Endothelial cell (in vitro differentiated cells): ENCODE measurements at places on chromosomes 1 and 21. TPM values are rescaled to one million over a fixed set of nuclear protein-coding genes. Genes with fewer than 3 reads are reported as not detected.
A peak's percentile ranks its signal among the peaks of the same experiment; 100 is the strongest.

DNA sequence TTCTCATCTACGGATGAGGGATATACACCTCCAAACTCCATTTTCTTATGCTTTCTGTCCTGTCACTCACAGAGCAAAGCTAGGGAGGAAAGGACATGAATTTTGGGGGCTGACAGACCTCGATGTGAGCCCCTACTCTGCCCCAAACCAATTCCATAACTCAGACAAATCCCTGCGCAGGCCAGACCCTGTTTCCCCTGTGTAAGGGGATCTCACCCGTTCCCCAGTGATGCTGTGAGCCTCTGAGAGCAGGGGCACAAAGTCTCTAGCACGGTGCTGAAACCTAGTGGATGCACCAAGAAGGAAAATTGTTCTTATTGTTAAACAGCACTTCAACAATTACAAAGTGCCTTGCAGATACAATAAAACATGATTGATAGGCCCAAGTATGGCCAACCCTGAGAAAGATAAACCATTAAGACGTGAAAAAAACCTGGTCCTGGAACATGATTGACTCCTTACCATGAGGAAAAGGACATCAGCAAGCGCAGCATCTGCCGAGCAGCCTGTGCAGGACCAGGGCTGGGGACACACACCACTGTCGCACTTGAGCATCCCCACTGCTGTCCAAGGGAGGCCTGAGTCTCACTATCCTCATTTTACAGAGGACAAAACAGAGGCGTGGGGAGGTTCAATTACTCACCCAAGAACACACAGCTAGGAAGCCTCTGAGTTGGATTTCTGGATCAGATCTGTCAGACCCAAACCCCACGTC, 137.8 kb downstream of the GLIS1 start:
- H3K27me3 ChIP-seq: peaks cover 5% of the 10 kb centered on the region
- no peak overlapping the region for H3K27ac ChIP-seq
- H3K4me3 ChIP-seq: no peak overlapping the region

GRCh38 chr1:191865479-191865878, 292.8 kb upstream of the RGS18 start:
- no peak overlapping the region for H3K27ac ChIP-seq
- no peak for DNase-seq
- H3K27me3 ChIP-seq: peaks cover 1% of the 10 kb centered on the region
- H3K36me3 ChIP-seq: no peaks in the 10 kb centered on the region
- no peak overlapping the region for H3K4me3 ChIP-seq
- H3K4me1 ChIP-seq: peaks cover 3% of the 10 kb centered on the region

DNA sequence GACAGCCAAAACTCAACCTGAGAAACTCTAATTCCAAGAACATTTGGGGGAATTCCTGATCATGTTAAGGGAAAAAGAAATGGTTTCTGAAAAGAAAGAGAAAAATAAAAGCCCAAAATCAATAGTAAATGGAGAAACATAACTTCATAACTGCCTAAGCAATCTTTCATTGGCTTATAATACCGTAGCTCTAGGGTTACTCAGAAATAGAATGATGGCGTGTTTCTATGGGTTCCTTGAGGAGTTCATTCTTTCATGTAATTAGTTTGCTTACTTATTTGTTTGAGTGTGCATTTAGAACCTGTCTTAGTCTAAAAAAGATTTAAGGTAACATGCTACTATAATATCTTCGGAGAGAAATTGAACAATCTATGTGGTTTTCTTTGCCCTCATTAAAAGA, 37.5 kb upstream of the FBXO28 start:
- H3K36me3 ChIP-seq: no peaks in the 10 kb centered on the region
- DNase-seq: no peak
- no peak overlapping the region for H3K27ac ChIP-seq
- H3K4me1 ChIP-seq: peaks cover 7% of the 10 kb centered on the region

DNA sequence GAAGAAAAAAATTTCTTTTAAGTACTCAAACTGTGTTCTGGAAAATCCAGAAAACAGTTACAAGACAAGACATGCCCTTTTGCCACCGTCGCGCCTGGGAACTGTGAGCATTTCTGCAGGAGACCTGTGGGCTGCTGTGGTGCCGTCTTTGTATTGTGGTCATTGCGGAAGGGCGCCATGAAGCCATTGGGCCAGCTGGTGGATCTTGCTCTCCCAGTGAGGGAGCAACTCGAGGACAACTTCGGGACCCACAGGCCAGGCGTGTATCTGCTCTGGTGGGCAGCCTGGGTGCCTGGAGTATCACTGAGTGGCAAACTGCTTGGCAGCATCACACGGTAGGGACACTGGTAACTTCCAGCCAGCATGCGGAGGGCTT, 3.8 kb upstream of the THEMIS2 start:
- peaks cover 15% of the 10 kb centered on the region for H3K4me1 ChIP-seq
- H3K36me3 ChIP-seq: no peaks in the 10 kb centered on the region
- H3K4me3 ChIP-seq: no peak overlapping the region
- no peaks in the 10 kb centered on the region for H3K27me3 ChIP-seq

The CASQ2 gene
- total RNA-seq: not detected

DNA sequence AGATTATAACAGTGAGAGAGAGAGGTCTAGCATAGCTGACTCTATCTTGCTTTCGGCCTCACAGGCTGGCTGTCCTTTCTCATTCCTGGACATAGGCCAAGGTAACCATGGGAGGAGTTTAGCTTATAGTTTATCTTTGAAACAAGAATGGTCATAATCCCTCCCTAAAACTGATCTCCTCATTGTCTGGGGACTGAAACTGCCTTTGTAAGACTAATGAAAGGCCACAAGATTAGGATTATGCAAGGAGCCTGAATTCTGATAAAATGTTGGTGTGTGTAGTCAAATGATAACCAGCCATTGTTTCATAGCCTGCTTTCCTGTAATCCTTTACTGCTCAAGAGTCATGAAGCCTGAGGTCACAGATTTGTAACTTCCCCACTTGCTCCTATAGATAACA, 131.9 kb upstream of the LYPLAL1 start:
- H3K4me1 ChIP-seq: peaks cover 2% of the 10 kb centered on the region
- H3K27me3 ChIP-seq: peaks cover 2% of the 10 kb centered on the region

GRCh38 chr1:38027201-38028104, 14.9 kb downstream of the UTP11 start:
- peak overlapping the region; percentile 81 for H3K27ac ChIP-seq
- peaks cover 33% of the 10 kb centered on the region for H3K36me3 ChIP-seq
- no peak for DNase-seq
- H3K4me3 ChIP-seq: peak overlapping the region; percentile 51
- H3K4me1 ChIP-seq: peaks cover 58% of the 10 kb centered on the region

DNA sequence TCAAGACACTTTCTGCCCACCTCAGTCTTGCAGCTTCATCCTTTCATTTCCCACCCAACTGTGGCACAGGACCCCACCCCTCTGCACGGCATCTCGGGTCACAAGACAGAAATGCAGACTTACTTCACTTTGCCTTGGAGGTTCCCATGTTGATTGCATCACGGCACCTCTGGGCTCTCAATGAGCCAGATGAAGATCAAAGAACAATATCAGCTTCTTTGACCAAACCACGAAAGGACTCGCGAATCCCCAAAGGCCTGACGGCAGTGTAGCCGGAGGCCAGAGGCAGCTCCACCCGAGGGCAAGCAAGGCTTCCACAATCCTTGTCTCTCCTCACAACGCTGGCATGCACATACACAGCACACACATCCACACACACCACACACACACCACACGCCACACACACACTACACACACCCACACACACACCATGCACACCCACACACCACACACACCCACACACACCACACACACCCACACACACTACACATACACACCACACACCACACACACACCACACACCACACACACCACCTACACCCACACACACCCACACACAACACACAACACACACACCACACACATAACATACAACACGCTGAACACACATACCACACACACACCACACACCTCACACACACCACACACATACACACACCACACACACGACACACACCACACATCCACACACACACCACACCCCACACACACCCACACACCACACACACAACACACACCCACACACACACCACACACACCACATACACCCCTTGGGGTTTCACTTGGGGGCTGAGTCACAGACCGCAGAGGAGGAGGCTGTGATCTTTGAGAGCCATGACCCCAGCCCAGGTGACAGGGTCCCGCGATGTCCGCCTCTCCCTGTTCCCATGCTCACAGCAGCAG, 35.8 kb downstream of the UBASH3A start:
- DNase-seq: no peak
- peaks cover 4% of the 10 kb centered on the region for H3K36me3 ChIP-seq
- no peak overlapping the region for H3K27ac ChIP-seq

- H3K27ac ChIP-seq: no peak overlapping the region
- H3K27me3 ChIP-seq: no peaks in the 10 kb centered on the region
- no peaks in the 10 kb centered on the region for H3K4me1 ChIP-seq
- H3K36me3 ChIP-seq: no peaks in the 10 kb centered on the region
- no peak overlapping the region for H3K4me3 ChIP-seq
Measured at GRCh38 chr21:20971296-20971921, 26.8 kb upstream of the NCAM2 start.

DNA sequence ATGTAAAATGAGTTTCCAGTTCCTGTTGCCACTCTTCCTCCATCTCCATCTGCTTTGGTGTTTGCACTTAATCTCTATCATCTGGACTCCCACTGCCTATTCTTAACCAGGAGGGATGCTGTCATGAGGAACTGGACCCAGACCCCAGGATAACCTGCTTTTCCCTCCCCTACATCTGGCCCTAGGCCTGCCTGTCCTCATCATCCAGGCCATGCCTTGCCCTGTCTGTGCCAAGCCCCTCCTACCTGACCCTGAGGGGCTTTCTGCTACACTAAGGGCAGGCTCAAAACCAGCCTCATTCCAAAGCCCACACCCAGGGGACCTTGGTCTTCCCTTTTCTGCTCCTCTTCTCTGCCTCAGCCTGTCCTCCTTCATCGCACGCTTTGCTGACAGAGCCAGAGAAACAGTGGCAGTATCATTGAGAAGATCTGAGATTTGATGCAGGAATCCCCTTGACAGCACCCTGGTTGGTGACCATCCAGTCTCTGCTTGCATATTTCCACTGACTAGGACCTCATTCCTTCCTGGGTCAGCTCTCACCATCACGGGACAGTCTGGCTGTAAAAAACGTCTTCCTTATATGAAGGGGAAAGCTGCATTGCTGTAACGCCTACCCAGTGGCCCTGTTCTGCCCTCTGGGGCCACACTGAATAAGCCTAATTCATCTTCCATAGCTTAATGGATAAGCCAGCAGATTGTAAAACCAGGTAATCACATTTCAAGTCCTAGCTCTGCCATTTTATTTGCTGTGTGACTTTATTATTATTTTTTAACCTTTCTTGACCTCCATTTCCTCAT, 38.8 kb downstream of the PLXNA2 start:
- no peak overlapping the region for H3K27ac ChIP-seq
- peaks cover 35% of the 10 kb centered on the region for H3K4me1 ChIP-seq
- H3K27me3 ChIP-seq: peaks cover 5% of the 10 kb centered on the region

The CR1 gene
- 0.51 TPM for total RNA-seq

GRCh38 chr21:44815225-44815624, 2.6 kb downstream of the SUMO3 start:
- H3K4me1 ChIP-seq: peaks cover 8% of the 10 kb centered on the region
- no peak overlapping the region for H3K27ac ChIP-seq
- no peak overlapping the region for H3K4me3 ChIP-seq
- peaks cover 3% of the 10 kb centered on the region for H3K27me3 ChIP-seq
- no peak for DNase-seq
- H3K36me3 ChIP-seq: peaks cover 15% of the 10 kb centered on the region

DNA sequence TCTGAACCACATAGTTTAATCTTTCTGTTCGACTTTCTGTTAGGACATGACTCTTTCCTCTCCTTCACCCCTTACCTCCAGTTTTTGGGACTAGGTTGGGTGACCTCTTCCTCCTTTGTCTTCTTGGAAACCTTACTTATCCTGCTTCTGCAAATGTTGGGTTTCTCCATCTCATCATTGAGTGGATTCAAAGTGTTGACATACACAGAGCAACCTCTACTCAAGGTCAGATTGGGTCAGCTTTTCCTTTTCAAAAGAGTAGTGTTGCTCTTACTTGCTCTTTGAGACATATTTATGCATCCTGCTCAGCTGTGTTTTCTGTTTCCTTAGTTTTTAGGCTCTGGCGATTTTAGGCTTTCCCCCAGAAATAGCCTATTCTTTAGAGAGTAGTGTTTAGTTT, 3.7 kb downstream of the CAMTA1 start:
- peak overlapping the region; percentile 7 for H3K4me3 ChIP-seq
- peak overlapping the region; percentile 65 for H3K27ac ChIP-seq
- H3K36me3 ChIP-seq: peaks cover 9% of the 10 kb centered on the region
- H3K27me3 ChIP-seq: peaks cover 9% of the 10 kb centered on the region
- no peak for DNase-seq
- H3K4me1 ChIP-seq: peaks cover 30% of the 10 kb centered on the region

- DNase-seq: no peak
- no peak overlapping the region for H3K4me3 ChIP-seq
- no peak overlapping the region for H3K27ac ChIP-seq
- peaks cover 17% of the 10 kb centered on the region for H3K27me3 ChIP-seq
Measured at GRCh38 chr1:32247452-32247851, 430 bp downstream of the FAM167B start.

DNA sequence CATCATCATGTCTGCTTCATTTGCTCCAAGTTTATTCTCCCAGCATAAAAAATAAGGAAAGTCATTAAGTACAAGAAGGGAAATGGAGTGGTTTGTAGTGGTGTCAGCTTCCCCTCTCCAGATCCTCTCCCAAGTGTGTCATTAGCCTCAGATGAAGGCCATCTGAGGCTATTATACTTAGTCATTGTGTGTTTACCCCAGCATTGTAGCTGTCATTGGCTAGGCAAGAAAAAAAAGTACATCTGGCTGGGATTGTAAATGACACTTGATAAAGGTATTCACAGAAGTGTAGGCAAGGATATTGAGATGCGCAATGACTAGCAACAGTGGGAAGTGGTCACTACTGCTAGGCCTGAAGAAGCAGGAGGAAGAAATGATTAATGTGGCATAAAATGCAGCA, 316.9 kb upstream of the SGIP1 start:
- no peak overlapping the region for H3K27ac ChIP-seq
- no peaks in the 10 kb centered on the region for H3K4me1 ChIP-seq
- H3K27me3 ChIP-seq: no peaks in the 10 kb centered on the region
- H3K4me3 ChIP-seq: no peak overlapping the region
- DNase-seq: no peak

DNA sequence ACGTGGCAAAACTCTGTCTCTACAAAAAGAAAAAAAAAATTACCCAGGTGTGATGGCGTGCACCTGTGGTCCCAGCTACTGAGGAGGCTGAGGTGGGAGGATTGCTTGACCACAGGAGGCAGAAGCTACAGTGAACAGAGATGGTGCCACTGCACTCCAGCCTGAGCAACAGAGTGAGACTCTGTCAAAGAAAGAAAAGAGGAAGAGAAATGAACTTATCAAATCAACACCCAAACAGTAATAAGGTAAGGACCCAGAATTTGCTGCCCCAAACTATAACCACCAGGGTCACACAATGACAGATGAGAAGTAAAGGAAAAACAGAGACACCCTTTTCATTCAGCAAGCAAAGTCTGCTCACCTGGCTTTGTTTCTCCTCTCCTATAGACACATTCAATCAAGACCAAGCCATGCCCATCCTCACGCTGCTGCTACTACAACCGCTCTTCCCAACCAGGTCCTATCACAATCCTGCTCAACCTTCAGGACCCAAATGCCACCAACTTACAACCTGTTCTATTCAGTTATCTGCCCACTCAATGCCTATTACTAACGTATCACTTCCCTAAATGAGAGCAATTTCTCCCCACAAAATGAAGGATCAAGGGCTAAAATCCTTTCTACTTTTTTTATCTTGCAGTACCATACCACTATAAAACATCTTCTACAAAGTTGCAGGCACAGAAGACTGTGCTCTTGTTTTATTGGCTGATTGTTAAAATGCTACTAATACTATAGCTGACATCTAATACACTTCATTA, 183.5 kb downstream of the RERE start:
- DNase-seq: no peak
- H3K27me3 ChIP-seq: no peaks in the 10 kb centered on the region
- no peak overlapping the region for H3K4me3 ChIP-seq
- peaks cover 20% of the 10 kb centered on the region for H3K4me1 ChIP-seq

The F13B gene
- total RNA-seq: not detected
